RPMI7951 (cell line): ENCODE measurements at places on chromosomes 2 and 18. TPM values are rescaled to one million over a fixed set of nuclear protein-coding genes. Genes with fewer than 3 reads are reported as not detected.

LAMA3 gene
- 0.49 and 2.9 TPM in 2 replicates for total RNA-seq

RAX gene
- total RNA-seq: not detected in 2 replicates

PKDCC gene
- 1.7 and 1.8 TPM in 2 replicates for total RNA-seq

UPP2 gene
- not detected in 2 replicates for total RNA-seq

DNA sequence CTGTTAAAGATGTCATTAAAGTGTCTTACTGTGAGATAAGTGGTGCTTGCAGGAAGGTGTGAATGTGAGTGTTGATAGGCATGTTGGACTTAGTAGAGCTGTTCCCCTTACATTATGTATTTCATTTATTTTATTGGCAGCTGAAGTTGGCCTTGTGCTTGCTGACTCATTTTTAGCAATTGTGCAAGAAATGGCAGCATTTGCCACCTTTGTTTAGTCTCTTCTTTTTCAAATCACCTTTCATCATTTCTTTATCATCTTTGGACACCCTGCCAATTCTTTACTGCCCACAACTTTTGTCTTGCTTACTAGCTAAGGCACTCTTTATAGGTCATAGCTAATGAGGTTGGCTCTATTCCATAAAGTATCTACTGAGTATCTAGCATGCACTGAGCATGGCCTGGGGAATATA is 130.3 kb upstream of the LYPD6 start:
- DNase-seq: peak; percentile 28

DNA sequence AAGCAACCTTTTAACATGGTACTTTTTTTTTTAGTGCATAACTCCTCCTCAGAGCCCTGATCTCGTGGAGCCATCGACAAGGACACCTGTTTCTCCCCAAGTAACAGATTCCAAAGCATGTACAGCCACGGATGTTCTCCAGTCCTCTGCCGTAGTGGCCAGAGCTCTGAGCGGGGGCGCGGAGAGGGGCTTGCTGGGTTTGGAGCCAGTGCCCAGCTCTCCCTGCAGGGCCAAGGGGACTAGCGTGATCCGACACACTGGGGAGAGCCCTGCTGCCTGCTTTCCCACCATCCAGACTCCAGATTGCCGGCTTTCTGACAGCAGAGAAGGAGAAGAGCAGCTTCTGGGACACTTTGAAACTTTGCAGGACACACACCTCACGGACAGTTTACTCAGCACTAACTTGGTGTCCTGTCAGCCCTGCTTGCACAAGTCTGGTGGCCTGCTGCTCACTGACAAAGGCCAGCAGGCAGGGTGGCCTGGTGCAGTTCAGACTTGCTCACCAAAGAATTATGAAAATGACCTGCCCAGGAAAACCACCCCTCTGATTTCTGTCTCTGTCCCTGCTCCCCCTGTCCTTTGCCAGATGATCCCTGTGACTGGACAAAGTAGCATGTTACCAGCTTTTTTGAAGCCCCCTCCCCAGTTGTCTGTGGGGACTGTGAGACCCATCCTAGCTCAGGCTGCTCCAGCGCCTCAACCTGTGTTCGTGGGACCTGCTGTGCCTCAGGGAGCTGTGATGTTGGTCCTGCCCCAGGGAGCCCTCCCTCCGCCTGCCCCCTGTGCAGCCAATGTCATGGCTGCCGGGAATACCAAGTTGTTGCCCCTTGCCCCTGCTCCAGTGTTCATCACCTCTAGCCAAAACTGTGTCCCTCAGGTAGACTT is 4.5 kb downstream of the KLF11 start:
- DNase-seq: no peak

GRCh38 chr18:11821643-11822237 is 29.5 kb upstream of the CHMP1B start:
- no peak for DNase-seq

- no peak for DNase-seq
Measured at GRCh38 chr18:36295880-36296301, 1.6 kb upstream of the FHOD3 start.

- no peak for DNase-seq
Measured at GRCh38 chr2:220240641-220241040, 613.2 kb downstream of the SLC4A3 start.

DNA sequence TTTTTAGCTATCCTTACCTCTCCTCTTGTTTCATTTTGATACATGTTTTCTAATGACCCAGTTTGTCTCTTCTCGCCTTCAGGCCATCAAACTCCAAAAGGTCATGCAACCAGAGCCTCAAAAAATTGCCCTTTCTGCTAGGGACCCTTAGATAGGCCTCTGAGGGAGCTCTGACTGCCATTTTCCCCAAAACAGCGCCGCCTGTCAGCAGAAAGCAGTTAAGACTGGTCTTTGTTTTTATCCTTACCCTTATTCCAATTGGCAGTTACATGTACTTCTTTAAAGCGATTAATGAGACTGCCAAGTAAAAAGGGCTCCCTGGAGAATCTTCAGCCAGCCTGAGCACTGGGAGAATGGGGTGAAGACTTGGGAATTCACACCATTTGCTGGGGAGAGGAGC is 55.1 kb upstream of the RIT2 start:
- DNase-seq: no peak

DNA sequence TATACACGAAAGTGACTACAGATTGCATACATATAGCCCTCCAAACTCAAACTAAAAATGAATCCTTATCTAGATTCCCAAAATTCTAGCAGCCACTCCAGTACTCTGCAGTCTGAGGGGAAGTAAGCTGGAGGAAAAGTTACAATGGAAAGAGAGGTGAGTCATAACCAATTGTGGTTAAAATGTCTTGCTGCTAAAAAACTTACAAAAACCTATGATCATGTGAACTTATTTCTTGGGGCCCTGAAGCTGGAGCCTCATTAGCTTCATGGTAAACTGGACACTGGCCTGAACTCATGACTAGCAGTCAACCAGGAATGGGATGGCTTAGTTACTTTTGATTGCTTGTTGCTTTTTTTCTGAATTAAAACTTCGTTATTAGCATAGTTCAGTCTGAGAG is 175.9 kb downstream of the SLC4A3 start:
- DNase-seq: peak; percentile 83

GRCh38 chr2:187819624-187820023 is 265.4 kb upstream of the TFPI start:
- DNase-seq: no peak

- DNase-seq: no peak
Measured at GRCh38 chr2:216717907-216718615, 22.7 kb upstream of the IGFBP5 start.

DNA sequence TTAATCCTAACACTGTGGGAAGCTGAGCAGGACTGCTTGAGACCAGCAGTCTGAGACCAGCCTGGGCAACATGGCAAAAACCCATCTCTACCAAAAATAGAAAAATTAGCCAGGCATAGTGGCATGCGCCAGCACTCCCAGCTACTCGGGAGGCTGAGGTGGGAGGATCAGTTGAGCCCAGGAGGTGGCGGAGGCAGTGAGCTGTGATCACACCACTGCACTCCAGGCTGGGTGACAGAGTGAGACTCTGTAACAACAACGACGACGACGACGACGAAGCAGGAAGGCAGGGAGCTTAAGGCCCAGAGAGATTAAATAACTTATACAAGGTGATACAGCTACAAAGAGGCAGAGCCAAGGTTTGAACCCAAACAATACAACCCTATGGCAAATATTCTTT is 37.3 kb downstream of the CFAP36 start:
- no peak for DNase-seq

- DNase-seq: no peak
Measured at GRCh38 chr2:228407821-228408220, 226.3 kb upstream of the SPHKAP start.

DNA sequence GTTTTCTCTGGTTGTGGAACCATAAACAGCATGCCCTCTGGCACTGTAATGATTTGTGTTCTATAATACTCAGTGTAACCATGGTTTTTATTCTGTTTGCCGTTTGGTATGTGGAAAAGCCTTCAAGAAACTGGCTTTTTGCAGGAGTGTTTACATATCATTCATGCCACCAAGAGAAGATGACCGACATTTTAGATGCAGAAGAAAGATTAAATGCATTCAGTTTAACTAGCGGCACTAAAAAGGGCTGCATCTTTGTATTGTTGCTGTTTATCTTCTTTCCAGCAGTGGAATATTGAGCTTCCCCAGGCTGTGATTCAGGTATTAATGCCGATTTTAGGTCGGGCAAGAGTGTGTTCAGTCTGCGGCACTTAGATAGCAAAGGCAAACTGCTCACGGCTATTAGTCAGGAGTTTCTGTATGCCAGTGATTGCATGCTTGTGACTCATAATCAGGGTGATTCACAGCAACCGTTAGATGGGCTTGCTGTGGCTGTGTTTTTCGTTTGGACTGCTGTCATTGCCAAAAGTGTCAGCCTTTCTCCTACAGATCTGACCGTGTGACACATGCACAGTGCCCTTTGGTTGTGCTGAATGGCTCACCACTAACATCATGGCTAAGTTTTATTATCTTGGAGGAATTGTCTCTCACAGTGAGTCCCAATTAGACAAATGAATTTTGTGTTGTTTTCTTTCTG is 479.7 kb downstream of the PARD3B start:
- peak; percentile 96 for DNase-seq

- no peak for DNase-seq
Measured at GRCh38 chr2:25856377-25856776, 21.9 kb downstream of the ASXL2 start.

- no peak for DNase-seq
Measured at GRCh38 chr2:195367809-195368208, 289.2 kb upstream of the SLC39A10 start.
